ENCODE measurements at places on chromosomes 5 and 9.

GRCh38 chr5:32197032-32197431, 22.9 kb upstream of the GOLPH3 start:
- DNase-seq: no peak

DNA sequence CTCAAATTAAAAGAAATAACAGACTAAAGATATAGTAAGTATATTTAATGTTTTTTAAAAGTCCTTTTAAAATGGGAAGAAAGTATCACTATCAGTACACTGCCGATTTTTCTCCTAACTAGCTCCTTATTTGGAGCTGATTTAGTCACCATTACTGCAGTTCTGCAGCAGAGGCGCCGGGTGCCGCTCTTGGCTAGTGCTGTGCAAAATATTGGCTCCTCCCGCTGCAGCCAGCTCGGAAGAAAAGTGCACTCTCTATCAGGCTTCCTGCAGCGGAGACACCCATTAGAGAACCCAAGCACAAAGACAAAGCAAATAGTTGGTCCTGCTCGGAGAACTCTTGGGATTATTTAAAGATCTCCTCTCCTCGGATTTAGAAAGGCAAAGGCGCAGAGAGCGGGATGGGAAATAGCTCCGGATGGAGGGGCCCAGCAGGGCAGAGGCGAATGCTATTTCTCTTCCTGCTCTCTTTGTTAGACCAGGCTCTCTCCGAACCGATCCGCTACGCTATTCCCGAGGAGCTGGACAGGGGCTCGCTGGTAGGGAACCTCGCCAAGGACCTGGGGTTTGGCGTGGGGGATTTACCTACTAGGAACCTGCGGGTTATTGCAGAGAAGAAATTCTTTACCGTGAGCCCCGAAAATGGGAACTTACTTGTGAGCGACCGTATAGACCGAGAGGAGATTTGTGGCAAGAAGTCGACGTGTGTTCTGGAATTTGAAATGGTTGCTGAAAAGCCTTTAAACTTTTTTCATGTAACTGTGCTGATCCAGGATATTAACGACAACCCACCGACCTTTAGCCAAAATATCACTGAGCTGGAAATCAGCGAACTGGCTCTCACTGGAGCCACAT, at the start of gene PCDHGB3:
Gene PCDHGB3, plus strand, starts transcription at position 249 of the 855 bp plus-strand sequence. Its CDS starts 153 bp downstream, at position 402.
- DNase-seq: no peak

GRCh38 chr9:127390563-127390962, 6.4 kb upstream of the SLC2A8 start:
- DNase-seq: no peak

GRCh38 chr5:78362220-78362619, 1.8 kb downstream of the SCAMP1 start:
- no peak for DNase-seq

- DNase-seq: no peak
Observed at GRCh38 chr5:102523541-102524175, 24.9 kb upstream of the SLCO6A1 start.

DNA sequence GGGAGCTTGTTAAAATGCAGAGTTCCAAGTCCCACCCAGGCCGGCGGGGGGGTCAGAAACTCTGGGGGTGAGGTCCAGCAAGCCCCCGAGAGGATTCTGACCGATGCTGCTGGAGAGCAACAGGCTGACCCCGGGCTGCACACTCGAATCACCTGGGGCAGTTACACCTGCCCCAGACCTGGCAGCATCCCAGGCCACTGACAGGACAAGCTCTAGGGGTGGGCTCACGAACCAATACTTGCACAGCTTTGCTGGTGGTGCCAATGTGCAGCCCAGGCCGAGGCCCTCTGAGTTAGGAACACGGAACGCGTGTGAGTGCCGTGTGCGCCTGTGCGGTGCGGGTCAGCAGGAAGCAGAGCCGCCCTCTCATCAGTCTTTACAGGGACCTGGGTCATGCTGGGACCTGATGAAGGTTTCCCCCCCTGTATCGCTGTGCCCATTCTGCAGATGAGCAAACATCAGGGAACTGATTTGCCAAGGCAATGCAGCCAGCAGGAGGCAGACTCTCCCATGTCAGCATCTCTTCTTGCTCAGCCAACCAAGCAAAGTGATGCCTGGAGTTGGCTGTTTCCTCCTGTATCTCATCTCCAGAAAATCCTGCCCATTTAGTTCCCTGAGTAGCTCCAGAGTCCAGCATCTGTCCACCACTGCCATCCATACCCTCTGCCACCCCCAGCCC, 16.3 kb downstream of the FAM163B start:
- DNase-seq: no peak

GRCh38 chr5:132832612-132833011, 2.2 kb upstream of the SHROOM1 start:
- DNase-seq: no peak

GRCh38 chr5:95670568-95670967, 12.2 kb downstream of the SPATA9 start:
- DNase-seq: no peak

GRCh38 chr5:93715327-93715726, 26.1 kb downstream of the POU5F2 start:
- DNase-seq: no peak

- DNase-seq: no peak
Observed at GRCh38 chr9:130651752-130652151, 12.6 kb upstream of the PRDM12 start.

- DNase-seq: no peak
Observed at GRCh38 chr5:14996997-14997396, 125.4 kb upstream of the ANKH start.

DNA sequence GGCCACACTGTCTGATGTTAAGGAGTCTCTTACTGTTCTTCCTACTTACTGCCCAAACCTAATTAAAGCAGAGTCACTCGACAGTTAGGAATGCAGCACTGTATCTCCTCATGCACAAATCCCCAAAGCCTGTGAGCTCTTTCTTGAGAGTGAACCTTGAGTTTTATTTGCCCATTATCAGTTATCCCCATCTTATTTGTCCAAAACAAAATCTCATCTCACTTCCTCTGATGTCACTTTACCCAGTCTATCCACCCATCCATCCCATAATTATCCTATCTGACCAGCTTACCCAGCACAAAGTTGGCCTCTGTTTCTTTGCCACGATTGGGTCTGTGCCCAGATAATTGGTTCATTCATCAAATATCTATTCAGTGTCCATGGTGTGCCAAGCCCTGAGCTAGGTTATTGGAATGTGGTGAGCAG, 250.8 kb downstream of the SLIT3 start:
- no peak for DNase-seq

GRCh38 chr5:141672841-141673813, 8.9 kb downstream of the ARAP3 start:
- DNase-seq: no peak

DNA sequence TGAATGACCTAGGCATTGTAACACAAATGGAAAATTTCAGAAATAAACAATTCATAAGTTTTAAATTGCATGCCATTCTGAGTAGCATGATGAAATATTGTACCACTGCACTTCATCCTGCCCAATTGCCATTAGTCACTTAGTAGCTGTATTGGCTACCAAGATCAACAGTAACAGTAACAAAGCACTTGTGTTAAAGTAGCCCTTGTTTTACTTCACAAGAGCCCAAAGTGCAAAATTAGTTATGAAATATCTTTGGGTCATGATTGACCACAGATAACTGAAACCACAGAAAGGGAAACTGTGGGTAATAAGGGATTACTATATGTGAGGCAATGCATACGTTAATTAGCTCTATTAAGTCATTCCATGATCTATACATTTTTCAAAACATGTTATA, 33.3 kb upstream of the RORB start:
- DNase-seq: no peak

- no peak for DNase-seq
Observed at GRCh38 chr5:66246608-66247007, 102.5 kb downstream of the SREK1 start.

DNA sequence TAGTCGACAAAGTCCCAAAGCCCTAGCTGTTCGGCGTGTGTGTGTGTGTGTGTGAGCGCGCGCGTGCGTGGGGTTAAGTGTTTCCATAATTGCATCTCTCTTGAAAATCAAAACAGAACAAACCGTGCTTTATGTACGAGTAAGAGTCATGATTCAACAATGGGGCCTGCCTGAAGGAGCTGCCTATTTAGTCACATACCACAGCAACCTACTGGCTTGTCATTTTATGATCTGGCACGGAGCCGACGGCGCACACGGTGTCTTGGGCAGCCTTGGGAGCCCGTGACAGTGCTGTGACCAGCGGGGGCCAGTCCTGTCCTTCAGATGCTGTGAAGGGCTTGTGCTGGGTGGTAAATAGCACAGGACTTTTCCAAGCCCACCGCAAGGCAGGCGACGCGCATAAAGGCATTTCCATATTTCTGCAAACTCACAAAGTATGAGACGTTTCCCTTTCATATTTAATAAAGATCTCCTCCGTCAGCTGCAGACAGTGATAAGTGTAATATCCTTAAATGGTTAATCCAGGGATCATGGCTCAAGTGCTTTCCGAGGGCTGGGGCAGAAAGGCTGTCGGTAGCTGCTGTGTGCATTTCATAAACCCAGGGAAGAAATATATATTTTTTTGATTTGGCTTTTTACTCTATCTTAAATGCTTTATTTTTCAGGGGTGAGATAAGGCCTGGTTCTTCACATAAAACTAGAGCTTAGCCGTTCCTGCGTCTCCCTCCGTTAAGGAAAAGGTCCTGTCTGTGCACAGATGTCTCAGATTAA, 270.2 kb upstream of the IRX1 start:
- no peak for DNase-seq

DNA sequence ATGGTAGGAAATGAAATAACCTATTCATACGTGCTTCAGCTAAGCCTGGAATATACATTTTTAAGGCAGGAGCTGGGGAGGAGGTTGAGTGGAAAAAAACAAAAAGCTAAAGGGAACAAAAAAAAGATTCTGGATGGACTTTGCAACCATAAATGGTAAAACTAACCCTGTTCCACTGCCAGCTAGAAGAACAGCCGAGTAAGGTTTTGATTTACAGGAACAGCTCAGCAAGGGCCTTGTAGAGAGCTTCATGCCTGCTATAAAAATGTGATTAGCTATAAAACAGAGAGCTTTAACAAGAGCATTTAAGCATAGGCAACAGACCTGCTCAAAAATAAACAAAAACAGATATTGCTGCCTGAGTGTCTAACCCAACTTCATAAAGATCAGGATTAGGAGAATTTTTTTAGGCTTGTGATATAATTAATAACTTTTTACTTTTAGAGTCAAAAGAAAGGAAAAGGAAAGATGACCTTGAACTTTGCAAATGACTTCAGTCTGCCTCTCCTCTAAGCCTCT, 194.8 kb downstream of the FBXL7 start:
- DNase-seq: no peak

DNA sequence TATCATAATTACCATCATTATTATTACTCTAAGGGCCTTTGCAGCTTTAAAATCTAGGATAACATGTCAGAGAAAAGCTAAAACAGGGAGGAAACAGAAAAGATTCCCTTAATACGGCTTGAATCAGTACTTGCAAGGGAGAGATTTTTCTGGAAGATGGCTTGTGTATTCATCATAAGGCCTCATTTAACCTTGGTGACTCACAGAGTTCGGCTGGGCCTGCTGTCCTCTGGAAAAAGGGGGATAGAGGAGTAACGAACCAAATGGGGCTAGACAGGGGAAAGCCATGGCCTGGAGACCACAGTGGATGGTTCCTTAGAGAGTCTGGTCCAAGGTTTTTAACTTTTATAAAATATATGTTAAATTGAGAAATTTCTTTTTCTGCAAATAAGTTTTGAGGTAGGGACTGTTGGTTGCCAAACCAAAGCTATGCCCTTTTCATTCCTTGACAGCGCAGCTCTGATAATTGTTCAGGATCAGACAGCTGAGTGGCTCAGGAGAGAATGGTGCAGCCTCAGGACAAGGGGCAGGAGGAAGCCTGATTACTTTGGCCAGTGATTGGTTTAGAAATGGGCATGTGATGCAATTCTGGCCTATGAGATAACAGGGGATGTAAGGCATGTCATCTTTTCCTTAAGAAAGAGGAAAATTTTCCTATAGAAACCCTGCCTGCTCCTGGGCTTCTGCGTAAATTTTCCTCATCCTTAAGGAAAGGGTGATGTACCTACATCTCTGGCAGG, 25.6 kb upstream of the GSN start:
- no peak for DNase-seq

GRCh38 chr5:113166852-113167366, 190.3 kb downstream of the DCP2 start:
- peak; percentile 29 for DNase-seq

DNA sequence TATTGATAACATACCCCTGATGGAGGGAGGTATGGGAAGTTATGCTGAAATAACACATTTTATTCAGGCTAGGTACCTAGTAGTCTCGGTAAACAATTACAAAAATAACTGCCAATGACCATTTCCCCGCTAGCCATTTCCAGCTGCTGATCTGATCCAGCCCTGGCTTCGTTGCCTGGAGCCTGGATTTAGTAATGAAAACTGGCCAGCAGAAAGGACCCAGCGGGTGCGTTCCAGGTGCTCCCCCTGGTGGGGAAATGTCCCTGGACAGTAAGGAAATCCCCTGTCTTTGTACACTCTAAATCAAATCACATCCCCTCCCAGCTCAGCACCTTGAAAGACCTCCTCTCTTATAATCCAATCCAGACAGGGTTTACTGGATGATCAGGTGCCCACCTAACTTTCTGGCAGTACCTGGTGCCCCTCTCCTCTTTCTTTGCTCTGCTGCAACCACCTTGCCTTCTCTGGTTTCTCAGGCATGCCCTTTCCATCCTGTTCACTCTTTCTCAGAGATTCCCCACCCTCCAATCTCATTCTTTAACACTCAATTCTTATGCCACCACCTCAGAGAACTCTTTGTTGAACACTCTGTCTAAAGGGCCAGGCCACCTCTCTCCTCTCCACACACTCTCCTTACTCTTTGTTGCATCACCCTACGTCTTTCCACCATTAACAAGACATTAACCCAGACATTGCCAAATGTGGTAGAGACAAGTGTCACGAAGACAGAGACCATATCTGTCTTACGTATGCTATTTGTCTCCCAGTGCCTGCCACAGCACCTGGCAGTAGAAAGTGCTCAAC, 50.1 kb upstream of the SMAD5 start:
- no peak for DNase-seq

DNA sequence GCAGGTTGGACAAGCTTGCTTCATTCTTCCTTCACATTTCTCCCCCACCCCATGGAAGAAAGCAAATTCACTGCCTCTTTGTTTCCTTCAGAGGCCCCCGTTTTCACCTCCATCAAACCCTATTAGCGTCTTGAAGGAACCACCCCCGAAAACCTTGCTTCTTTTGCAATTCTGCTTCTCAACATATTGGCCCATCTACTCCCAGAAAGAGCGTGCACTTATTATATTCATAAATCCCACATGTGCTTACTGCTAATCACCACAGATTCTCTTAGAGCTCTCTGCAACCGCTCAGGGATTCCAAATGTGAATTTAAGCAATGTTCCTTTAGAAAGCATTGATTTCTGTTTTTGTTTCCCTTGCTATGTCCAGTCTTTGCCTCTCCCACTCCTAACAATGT, 1.1 kb downstream of the F2RL2 start:
- no peak for DNase-seq

- DNase-seq: no peak
Observed at GRCh38 chr9:82891321-82891720, 171.6 kb downstream of the RASEF start.

DNA sequence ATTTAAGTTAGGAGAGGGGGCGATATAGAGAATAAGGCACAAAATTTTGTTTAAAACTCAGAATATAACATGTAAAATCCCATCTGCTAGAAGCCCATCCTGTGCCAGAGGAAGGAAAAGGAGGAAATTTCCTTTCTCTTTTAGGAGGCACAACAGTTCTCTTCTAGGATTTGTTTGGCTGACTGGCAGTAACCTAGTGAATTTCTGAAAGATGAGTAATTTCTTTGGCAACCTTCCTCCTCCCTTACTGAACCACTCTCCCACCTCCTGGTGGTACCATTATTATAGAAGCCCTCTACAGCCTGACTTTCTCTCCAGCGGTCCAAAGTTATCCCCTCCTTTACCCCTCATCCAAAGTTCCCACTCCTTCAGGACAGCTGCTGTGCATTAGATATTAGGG, 18.3 kb downstream of the MOCS2 start:
- DNase-seq: no peak

- no peak for DNase-seq
Observed at GRCh38 chr9:19423163-19423562, 14.4 kb downstream of the ACER2 start.
